GM12878 (cell line): ENCODE measurements at places on chromosomes 1 and 21. TPM values are rescaled to one million over a fixed set of nuclear protein-coding genes. Genes with fewer than 3 reads are reported as not detected.

DNA sequence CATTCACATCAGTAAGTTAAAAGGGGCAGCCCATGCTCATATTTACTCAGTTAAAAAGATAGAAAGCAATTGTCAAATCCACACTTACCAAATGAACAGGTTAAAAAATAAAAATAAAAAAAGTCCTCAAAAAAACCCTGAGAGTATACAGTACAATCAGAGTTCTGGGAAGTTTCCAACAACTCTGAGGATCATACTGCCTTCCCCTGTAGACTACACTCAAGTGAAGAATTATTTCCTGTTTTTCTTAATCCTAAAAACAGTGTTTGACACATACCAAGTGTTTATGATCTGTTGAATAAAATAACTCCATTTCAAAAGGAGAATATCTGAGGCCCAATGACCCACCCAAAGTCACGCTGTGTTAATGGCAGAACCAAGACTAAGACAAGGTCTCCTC is 61.8 kb downstream of the INTS7 start:
- no peaks in the 10 kb centered on the region for H3K27me3 ChIP-seq
- H3K36me3 ChIP-seq, result peaks cover 13% of the 10 kb centered on the region
- no peak overlapping the region for H3K27ac ChIP-seq
- no peaks in the 10 kb centered on the region for H3K4me1 ChIP-seq
- DNase-seq, result no peak

DNA sequence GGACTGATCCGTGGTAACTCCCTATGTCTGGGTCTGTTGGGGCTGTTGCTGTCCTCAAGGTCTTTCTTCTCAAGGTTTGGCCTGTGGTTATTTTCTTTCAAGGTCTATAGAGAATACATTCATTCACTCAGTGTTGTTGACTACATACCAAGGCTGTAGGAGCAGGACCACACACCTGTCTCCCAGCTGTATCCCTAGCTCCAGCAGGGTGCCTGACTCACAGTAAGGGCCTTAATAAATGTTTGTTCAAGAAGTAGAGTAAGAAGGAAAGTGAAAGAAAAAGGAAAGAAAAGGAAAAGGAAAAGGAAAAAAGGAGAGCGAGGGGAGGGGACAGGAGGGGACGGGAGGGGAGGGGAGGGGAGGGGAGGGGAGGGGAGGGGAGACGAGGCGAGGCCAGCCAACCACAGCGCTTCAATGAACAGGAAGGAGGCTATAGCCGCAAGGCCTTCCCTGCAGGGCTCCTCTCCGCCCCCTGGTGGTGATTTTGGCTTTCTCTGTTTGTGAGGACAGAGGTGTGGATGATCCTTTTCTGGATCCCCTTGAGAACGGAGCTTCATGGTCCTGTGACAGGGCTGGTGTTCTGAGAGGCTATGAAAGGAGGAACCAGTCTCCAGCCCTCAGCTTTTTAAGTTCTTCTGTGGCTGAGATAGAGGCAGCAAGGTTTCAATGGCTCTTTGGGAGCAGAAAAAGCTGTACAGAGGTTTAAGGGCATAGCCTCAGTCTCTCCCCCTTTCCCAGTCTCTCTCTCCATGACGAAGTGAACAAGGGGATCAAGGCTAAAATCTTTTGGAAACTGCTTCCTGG is 30.6 kb upstream of the LCE5A start:
- H3K27ac ChIP-seq, result no peak overlapping the region
- no peaks in the 10 kb centered on the region for H3K36me3 ChIP-seq
- no peak for DNase-seq
- no peak overlapping the region for H3K4me3 ChIP-seq
- H3K4me1 ChIP-seq, result no peaks in the 10 kb centered on the region

DNA sequence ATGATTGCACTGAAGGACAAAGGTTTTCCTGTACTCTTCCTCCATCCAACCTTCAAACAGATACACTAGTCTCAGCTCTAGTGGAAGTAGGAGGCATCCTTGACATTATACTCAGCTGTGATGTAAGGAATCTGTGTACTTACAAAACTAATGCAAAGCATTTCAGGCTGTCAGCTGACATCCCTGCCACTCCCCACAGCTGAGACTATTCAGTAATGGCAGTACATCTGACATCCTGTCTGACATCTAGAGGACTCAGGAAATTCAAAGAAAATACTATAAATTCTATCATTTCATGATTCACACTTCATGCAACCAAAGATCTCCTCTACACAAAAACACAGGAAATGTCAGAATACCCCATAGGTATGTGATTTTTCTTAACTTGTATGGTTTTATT is 325.8 kb downstream of the SMYD3 start:
- no peaks in the 10 kb centered on the region for H3K36me3 ChIP-seq
- no peak overlapping the region for H3K4me3 ChIP-seq

DNA sequence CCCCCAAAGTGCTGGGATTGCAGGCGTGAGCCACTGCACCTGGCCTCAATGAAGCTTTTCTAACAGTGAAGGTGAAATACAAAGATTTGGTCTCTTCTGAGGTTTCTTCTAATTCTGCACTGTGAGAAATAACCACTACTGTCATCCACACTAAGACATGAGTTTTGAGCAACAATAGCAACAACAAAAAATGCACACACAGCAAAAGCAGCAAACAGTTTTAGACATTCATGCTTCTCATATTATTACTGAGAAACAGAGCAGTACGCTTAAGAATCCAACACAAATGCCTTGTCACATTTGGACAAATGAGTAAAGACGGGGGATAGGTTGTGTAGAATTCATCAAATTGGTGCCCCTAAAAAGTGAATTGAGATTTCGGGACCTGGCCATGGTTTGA is 116.4 kb downstream of the SIM2 start:
- H3K27ac ChIP-seq, result no peak overlapping the region
- no peak overlapping the region for H3K4me3 ChIP-seq
- no peaks in the 10 kb centered on the region for H3K27me3 ChIP-seq
- no peaks in the 10 kb centered on the region for H3K4me1 ChIP-seq

GRCh38 chr21:45640001-45640887 is 3.3 kb upstream of the PCBP3 start:
- no peaks in the 10 kb centered on the region for H3K27me3 ChIP-seq
- H3K4me1 ChIP-seq, result peaks cover 30% of the 10 kb centered on the region
- peak overlapping the region; percentile 68 for H3K27ac ChIP-seq
- no peaks in the 10 kb centered on the region for H3K36me3 ChIP-seq

DNA sequence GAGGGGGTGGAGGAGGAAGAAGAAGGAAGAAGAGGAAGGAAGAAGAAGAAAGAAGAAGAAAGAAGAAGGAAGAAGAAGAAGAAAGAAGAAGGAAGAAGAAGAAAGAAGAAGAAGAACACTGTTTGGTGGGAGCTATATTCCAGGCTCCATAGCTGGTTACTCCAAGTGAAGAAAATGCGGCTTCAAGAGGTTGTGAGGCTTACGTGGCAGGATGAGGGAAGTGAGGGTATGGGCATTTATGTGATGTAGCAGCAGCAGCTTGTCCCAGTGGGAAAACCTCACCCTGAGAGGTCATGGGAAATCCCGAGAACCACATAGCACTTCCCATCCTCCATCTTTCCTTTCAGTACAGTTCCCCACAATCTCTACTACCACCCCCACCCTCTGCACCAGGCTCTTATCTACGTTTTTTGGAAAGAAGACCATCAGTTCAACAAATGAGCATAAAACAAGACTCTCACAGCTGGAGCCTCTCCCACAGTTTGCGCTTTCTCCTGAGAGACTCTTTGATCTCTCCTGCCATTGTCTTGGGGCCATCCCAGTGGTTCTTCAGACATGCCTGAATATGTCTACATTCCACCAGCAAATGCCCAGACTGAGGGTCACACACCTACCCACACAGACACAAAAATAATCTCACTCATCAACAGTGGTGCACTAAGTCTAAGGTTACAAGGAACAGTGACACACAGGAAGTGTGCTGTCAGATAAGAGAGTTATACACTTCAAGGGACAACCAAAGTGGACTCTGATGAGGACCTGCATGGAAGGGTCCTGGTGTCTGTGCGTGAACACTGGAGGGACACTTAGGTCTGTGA is 77.9 kb upstream of the KCNJ15 start:
- no peaks in the 10 kb centered on the region for H3K27me3 ChIP-seq
- H3K4me1 ChIP-seq, result no peaks in the 10 kb centered on the region
- H3K4me3 ChIP-seq, result no peak overlapping the region
- no peaks in the 10 kb centered on the region for H3K36me3 ChIP-seq

- no peak for DNase-seq
- H3K4me3 ChIP-seq, result no peak overlapping the region
- no peaks in the 10 kb centered on the region for H3K36me3 ChIP-seq
- no peak overlapping the region for H3K27ac ChIP-seq
These were observed 212.6 kb upstream of the FAM78B start for GRCh38 chr1:166379447-166379846.

DNA sequence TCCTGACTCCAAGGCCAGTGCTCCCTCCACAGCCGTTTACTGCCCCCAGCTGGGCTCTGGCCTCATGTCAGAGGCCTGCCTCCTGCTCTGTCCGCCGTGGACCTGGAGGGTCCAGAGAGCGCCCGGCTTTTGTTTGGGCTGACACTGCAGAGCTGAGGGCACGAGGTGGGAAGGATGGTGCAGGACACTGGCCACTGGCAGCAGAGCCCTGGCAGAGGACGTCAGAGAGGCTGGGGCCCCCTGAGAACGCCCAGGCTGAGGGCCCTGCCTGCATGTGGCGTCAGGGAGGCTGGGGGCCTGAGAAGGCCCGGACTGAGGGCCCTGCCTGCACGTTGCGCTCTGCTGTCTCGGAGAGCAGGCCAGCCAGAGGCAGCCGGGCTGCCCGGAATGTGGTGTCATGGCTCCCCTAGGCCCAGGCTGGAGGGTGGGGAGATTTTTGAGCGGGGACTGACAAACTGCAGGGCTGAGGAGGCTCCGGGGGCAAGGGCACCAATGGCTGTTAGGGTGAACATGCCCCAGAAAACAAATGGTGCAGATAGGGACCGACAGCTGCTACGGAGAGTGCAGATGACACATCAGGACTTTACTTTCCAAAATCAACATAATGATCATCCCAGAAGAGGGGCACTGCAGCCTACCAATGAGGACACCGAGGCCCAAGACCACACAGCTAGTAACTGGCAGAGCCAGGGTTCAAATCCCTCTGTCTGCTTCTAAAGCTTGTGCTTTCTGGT is 31.7 kb downstream of the SLC66A1 start:
- H3K4me3 ChIP-seq, result no peak overlapping the region
- H3K4me1 ChIP-seq, result no peaks in the 10 kb centered on the region
- no peak for DNase-seq
- H3K36me3 ChIP-seq, result peaks cover 30% of the 10 kb centered on the region
- H3K27me3 ChIP-seq, result no peaks in the 10 kb centered on the region

GRCh38 chr1:108703939-108704338 is 8.8 kb upstream of the FNDC7 start:
- H3K4me3 ChIP-seq, result no peak overlapping the region
- peaks cover 8% of the 10 kb centered on the region; the same call in 1 of the 2 replicates for H3K4me1 ChIP-seq
- peak overlapping the region; percentile 18; the same call in 1 of the 2 replicates for H3K27ac ChIP-seq
- no peaks in the 10 kb centered on the region for H3K27me3 ChIP-seq

- no peak overlapping the region for H3K27ac ChIP-seq
- H3K4me1 ChIP-seq, result no peaks in the 10 kb centered on the region
- H3K27me3 ChIP-seq, result no peaks in the 10 kb centered on the region; the same call in 1 of the 2 replicates
- DNase-seq, result no peak
- H3K4me3 ChIP-seq, result no peak overlapping the region
These were observed 6.7 kb upstream of the MYOM3 start for GRCh38 chr1:24118410-24119242.

GRCh38 chr1:44519035-44519676 is 114.1 kb downstream of the RNF220 start:
- DNase-seq, result no peak
- no peaks in the 10 kb centered on the region for H3K36me3 ChIP-seq
- no peak overlapping the region for H3K4me3 ChIP-seq
- no peak overlapping the region for H3K27ac ChIP-seq
- H3K27me3 ChIP-seq, result no peaks in the 10 kb centered on the region; the same call in 1 of the 2 replicates
- no peaks in the 10 kb centered on the region for H3K4me1 ChIP-seq

DNA sequence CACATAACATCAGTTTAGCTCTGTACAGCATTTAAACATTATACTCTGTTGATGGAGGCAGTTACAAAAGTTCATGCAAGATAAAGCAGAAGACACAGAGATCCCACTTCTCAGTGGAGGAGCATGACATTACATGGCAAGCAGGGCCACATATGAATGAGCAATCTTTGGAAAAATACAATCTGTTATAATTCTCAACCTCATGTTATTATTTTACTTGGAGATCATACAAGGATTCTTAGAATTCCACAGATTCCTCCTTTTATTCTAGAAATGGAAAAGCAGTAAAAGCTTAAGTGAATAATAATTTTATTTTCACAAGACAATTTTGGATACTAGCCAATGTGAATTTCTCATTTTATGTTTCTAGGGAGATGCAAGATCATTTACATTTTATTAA is 66.6 kb downstream of the IFI44 start:
- H3K27me3 ChIP-seq, result no peaks in the 10 kb centered on the region
- no peaks in the 10 kb centered on the region for H3K4me1 ChIP-seq
- no peak overlapping the region for H3K4me3 ChIP-seq
- no peak overlapping the region for H3K27ac ChIP-seq

DNA sequence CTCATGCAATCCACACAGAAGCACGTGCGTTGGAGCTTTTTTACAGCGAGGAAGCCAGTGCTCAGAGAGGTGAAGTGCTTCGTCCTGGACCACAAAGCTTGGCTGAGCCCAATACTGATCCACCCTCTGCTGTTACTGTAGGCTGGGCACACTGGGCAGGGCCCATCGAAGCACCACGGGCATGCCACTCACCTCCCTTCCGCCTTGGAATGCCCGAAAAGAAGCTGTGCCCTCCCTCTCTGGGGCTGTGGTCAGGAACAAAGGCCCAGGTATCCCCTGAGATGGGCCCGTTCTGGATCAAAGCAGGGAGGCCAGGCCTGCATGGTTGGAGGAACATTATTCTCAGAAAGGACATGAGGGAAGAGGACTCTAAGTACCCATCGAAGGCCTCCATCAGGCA is 206.7 kb upstream of the C1orf174 start:
- no peak overlapping the region for H3K4me3 ChIP-seq
- H3K4me1 ChIP-seq, result no peaks in the 10 kb centered on the region
- no peak overlapping the region for H3K27ac ChIP-seq
- no peaks in the 10 kb centered on the region for H3K27me3 ChIP-seq

DNA sequence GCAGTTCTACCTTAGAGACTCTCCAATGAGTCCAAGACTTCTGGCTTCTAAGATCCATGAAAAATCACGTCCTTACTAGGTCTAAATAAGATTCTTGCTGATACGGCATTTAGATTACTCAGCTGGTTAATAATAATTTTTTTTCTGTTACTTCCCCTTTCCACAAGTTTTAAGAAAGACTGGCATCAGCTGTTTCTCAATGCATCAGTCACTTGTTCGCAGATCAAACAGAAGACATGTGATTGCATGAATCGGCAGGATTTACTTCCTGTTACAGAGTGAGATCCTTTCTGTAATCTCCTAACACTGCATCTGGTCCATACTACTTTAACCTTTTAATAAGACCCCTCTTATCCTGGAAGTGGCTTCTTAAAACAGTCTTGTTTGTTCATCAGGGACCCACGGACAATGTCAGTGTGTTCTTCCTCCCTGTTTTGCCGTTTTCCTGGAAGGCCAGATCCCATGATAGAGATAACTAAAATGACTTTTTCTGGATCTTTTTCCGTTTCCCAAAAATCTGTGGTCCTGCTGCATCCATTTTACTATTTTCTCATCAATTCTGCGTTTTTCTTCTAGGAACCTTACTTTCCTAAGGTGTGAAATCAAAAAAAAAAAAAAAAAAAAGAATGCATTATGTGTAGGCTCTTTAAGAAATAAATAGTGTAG is 6.1 kb downstream of the NPL start:
- H3K4me3 ChIP-seq, result no peak overlapping the region
- H3K27ac ChIP-seq, result no peak overlapping the region
- H3K36me3 ChIP-seq, result no peaks in the 10 kb centered on the region
- 0 out of 2 replicates have a peak, but pooled peaks cover 3% of the 10 kb centered on the region for H3K4me1 ChIP-seq
- H3K27me3 ChIP-seq, result no peaks in the 10 kb centered on the region

S100A14 gene
- 0.38 TPM in 1 of 2 replicates, not detected in the other for polyA plus RNA-seq

OR2L2 gene
- polyA plus RNA-seq, result not detected in 2 replicates

KAZN gene
- 0.30 and 1.00 TPM in 2 replicates for polyA plus RNA-seq

RAB3B gene
- 0.04 and 0.13 TPM in 2 replicates for polyA plus RNA-seq

RNF11 gene
- 22.8 and 24.0 TPM in 2 replicates for polyA plus RNA-seq

RABGGTB gene
- 50.5 and 54.2 TPM in 2 replicates for polyA plus RNA-seq

CACNA1E gene
- 7.7 and 9.1 TPM in 2 replicates for polyA plus RNA-seq
